CMK (cell line): ENCODE measurements at places on chromosomes 11 and 22.

DNA sequence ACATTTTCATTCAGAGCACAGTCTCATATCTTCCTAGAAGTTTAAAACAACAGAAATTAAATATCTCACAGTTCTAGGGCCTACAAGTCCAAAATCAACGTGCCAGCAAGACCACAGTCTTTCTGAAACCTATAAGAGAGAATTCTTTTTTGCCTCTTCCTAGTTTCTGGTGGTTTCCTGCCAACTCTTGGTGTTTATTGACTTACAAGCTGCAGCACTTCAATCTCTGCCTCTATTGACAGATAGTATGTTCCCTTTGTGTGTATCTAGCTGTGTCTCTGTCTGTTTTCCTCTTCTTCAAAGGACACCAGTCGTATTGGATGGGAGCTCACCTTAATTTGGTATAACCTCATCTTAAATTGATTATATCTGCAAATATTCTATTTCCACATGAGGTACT is 347.5 kb downstream of the DCDC1 start:
- DNase-seq: no peak

- DNase-seq: no peak
Observed at GRCh38 chr22:17743661-17744411, 30.4 kb downstream of the BID start.

GRCh38 chr11:116540645-116541304 is 232.0 kb downstream of the BUD13 start:
- no peak for DNase-seq

- no peak for DNase-seq
Observed at GRCh38 chr22:25395915-25396314, 168.6 kb upstream of the GRK3 start.

GRCh38 chr22:38451404-38451803 is 3.6 kb downstream of the KCNJ4 start:
- DNase-seq: no peak

DNA sequence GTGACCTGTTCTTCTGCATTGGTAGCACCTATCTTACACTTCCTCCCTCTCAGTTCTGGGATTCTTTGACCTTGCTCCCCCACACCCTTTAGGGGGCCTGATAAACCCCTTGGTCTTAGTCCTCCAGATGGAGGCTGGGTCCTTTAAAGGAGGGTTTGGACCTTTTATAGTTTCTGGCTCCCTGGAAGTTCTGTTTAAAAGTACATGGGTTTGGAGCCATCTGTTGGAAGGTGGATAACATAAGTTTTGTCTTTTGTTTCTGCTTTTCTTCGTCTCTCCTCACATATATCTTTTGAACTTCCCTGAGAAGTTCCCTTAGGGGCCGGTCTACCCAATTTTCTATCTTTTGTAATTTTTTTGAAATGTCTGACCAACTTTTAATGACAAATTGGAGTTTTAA is 17.9 kb upstream of the HYLS1 start:
- no peak for DNase-seq

- DNase-seq: no peak
Observed at GRCh38 chr11:19968860-19969259, 191.4 kb downstream of the DBX1 start.

DNA sequence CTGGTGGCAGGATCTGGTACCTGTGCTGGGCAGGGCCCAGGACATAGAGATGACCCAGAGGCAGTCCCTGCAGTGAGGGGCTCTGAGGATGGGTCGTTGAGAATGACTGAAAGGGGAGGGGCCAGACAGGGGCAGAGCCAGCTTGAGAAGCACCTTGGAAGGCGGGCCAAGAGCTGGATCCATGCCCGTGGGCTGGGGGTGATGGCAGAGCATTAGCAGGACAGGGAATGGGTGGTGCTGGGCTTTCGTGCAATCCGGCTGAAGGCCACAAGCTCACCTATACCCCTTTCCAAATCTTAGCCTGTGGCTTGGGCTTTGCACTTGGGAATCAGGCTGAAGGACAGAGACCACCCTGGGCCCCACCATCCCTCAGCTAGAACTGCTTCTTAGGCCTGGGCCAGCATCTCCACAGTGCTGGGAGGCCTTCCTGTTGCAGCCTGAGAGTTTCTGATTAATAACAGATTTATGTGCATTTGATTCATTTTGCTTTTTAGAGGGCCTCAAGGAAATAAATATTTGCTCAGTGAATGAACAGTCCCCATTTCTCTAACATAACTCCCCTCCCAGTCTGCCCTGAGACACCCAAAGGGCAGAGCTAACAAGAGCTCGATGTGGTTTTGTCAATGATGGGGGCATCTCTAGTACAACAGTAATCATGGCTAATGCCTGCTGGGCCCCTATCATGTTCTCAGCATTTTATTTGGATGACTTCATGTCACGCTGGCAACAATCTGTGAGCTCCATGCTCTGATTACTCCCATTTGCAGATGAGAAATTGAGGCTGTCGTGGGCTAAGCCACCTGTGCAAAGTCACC is 39.3 kb downstream of the RIBC2 start:
- DNase-seq: no peak

- DNase-seq: no peak
Observed at GRCh38 chr11:70829134-70829885, 423.1 kb downstream of the SHANK2 start.

GRCh38 chr11:79329561-79329960 is 111.3 kb downstream of the TENM4 start:
- DNase-seq: no peak

DNA sequence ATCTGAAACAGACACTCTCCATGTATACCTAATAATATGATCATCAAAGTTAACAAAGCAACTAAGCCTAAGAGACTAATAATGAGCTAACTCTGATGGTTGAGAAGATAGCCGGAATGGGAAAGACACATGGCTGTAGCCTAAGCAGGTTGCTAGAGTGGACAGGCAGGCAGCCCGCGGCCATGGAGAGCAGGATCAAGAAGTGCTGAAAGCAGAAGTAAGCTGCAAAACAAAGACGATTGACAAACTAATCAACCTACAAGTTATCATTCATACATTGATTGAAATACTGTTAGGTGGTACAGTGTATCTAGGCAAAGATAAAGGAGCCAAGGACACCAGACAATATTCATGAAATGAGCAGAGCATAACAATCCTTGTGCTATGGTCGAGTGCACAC is 29.3 kb downstream of the SLN start:
- no peak for DNase-seq

DNA sequence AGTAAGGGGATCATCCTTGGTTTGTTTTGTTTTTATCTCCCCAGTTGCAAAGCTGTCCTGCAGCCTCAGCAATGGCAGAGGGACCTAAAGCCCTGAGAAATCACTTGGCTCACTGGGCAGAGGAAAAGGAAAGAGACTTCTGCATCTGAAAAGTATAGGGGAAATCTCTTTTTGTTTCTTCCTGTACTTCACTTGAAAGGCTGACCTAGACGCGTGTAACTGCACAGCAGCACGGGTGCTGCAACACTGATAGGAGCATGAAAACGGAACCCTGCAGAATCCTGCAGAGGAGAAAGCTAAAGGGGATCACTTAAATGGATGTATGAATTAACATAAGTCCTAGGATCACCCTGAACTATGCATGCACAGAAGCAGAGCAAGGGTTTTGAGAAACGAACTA is 2.0 kb upstream of the PIWIL3 start:
- DNase-seq: no peak

DNA sequence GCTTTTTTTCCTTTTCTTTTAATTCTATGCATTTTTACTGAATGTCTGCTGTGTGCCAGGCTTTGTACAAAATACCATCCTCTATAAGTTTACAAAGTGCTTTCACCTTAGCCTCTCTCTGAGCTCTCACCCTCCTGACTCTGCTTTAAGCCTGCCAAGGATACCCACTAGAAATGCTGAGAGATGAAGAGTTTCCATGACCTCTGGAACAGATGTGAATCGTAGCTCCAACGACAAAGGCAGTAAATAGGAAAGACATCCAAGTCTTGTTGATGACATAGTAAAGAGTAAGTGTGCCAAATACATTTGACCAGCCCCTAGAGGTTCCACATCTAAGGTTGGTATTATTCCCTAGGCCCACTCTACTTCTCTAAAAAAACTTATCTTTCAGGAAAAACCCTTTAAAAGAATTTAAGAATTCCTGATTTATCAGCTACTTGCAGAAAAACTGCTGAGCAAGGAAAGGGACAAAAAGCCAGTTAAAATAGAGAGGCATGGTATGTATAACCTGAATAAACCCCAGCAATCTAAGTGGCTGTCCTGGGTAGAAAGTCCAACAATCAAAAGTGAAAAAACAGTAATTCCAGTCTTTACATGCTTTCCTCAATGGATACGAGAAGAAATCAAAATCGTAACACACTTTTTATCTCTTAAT is 45.4 kb downstream of the GAB2 start:
- no peak for DNase-seq

DNA sequence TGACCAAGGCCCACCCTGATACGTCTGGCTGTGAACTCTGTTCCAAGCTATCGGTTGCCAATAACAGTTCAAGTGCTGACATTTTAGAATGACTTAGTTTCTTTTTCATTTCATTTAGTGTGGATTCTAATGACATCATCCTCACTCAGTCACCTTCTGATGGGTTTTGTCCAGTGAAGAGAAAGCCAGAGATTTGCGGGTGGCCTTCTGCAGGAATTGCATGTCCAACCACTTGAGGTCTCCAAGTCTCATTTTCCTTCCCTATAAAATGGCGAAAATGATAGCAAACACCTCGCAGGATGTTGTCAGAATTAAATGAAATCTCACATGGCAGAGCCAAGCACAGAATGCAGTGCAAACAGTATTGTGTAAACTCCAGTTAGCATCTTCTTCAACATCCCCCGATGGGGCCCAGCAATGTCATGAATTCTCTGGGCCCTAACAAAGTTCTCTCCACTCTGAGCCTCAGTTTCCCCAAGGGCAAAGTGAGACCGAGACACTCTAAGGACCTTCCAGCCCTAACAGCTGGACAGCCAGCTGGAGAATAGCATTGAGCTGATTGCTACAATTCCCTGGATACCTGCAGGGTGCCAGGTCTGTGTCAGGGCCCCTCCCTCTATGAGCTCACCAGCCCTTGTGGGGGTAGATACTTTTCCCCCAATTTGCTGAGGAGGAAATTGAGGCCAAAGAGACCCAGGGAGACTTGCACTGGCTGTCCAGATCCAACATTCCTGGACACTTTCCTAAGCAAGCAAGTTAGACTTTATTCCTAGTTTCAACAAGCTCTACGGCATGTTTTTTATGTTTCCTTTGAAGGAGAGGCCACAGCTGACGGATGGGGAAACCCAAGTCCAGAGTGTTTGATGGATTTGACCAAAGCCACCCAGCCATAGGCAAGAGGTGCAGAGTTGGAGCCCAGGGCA is 286.7 kb downstream of the MN1 start:
- DNase-seq: no peak

- DNase-seq: no peak
Observed at GRCh38 chr22:49244466-49245420, 582.9 kb downstream of the BRD1 start.

- DNase-seq: no peak
Observed at GRCh38 chr11:131146827-131147490, 223.5 kb upstream of the NTM start.

DNA sequence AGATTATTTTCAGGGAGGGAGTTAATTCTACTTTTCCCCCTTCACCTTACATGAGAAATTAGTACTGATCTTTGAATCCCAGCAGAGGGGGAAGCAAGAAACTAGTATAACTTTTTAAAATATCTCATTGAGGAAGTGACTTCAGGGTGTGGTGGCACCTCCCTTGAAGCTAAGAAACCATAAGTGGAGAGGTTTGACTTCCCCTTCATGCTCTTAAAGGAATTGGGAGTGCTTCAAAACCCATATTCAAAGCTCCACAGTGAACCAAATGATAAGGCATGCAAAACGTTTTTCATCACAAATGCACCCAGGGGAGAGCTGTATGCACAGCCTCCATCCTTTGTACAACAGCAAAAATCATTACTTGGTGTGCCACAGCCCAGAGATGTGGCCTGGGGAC is 540 bp downstream of the MS4A14 start:
- no peak for DNase-seq

- no peak for DNase-seq
Observed at GRCh38 chr11:113475160-113475761, at the start of gene DRD2. Gene DRD2 (minus strand): TSS chr11:113475398. CDS start chr11:113424651, 50,747 bp downstream.

GRCh38 chr11:1546536-1547466 is 25.3 kb downstream of the DUSP8 start:
- no peak for DNase-seq

DNA sequence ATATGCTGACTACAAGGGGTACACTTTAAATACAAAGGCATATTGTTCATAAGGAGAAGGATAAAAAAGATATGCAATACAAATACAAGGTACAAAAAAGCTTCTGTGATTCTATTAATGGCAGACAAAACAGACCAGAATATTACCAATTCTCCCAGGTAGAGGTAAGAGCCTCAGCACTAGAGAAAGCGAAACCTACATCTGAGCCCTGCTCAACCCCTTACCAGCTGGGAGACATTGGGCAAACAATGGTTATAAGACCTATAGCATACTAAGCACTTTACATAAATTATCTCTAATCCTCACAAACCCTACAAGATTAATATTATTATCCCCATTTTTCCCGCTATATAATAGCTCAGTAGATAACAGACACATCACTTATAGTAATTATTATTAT is 41.2 kb upstream of the LRRC55 start:
- DNase-seq: no peak

- DNase-seq: no peak
Observed at GRCh38 chr22:43796567-43796966, 15.5 kb downstream of the EFCAB6 start.

GRCh38 chr11:116656011-116656410 is 116.8 kb downstream of the BUD13 start:
- no peak for DNase-seq

DNA sequence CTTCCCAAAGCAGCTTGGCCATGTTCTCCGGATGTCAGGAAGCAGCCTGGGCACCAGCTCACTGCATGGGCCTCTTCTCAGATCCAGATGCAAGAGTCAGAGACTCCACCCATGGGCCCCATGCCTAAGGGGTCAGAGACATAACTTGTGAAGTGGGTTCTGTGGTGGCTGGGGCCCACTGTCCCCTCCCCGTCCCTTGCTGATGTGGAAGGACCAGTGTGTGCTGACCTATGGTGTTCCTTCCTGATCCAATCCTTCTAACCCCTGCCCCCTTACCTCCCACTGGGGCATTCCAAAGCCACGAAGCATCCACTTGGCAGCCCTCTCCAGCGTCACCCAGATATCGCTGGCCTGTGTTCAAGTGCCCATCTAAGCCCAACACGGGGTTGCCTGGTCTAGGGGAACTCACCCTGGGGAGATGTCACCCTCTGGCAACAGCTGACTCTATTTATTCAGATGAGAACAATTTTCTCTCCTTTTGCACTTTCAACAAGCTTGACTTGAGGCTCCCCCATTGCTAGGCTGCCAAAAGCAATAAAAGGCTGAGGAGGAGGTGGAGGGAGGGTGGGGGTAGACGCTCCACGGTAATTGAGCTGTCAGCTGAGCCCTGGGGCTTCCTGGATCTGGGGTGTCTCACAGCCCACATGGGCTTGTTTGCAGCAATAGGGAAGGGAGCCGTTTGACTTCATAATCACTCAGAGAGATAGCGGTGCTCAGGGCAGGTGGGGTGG is 158.5 kb downstream of the ADAMTS15 start:
- no peak for DNase-seq

- DNase-seq: no peak
Observed at GRCh38 chr11:128688896-128689546, 4.9 kb upstream of the FLI1 start.

- no peak for DNase-seq
Observed at GRCh38 chr11:42772886-42773285, 538.9 kb upstream of the API5 start.

- DNase-seq: no peak
Observed at GRCh38 chr11:40679276-40679675, 780.2 kb downstream of the LRRC4C start.
